Stimulated activated CD8-positive, alpha-beta memory T cell treated with anti-CD3 and anti-CD28 coated beads, Interleukin-7, amount 100 ng/mL, for 1 hour (primary cell): ENCODE measurements at places on chromosomes 2 and 18.

- no peak for DNase-seq
Observed at GRCh38 chr2:64491426-64491825, 32.7 kb upstream of the AFTPH start.

GRCh38 chr2:112541315-112542122, 746 bp upstream of the POLR1B start:
- no peak for DNase-seq

GRCh38 chr18:54220406-54220805, 4.1 kb downstream of the MBD2 start:
- DNase-seq, result no peak

GRCh38 chr18:69035756-69036155, 237.9 kb downstream of the CCDC102B start:
- no peak for DNase-seq

DNA sequence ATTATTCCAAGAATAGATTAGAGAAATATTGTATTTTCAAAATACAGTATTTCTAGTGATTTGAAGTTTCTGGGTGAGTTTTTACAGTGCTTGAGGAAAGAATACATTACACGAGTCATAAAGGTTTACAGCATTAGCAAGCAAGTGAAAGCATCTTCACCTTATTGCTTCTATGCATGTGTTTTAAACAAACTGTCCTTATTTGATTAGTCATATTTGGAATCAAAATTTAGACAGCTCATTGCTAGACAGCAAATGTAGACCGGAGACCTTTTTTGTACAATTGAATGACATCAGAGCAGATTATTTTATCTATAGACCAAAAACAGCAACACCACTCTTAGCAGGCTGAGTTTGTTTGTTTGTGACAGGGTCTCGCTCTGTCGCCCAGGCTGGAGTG, 69.2 kb downstream of the FAM161A start:
- no peak for DNase-seq
